ENCODE measurements at places on chromosomes 7 and 10.

GRCh38 chr10:6537770-6538169, 42.3 kb downstream of the PRKCQ start:
- no peak for DNase-seq

DNA sequence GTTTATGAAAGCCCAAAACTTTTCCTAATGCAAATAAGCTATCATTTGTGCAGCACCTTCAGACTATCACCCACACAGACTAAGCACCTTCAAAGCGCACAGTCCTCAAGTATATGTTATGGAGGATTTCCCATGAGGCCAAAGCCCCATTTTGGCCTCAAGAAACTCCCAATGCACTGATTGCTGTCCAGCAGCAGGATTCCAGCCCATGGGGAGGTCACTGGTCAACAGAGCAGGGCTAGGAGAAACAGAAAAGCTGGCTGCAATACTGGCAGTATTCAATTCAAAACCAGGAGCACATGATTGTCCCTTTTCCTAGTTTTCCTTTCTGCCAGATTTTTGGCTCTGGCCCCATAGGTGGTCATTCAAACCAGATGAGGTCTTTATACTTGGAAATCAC, 24.5 kb upstream of the KIAA1217 start:
- DNase-seq = no peak

DNA sequence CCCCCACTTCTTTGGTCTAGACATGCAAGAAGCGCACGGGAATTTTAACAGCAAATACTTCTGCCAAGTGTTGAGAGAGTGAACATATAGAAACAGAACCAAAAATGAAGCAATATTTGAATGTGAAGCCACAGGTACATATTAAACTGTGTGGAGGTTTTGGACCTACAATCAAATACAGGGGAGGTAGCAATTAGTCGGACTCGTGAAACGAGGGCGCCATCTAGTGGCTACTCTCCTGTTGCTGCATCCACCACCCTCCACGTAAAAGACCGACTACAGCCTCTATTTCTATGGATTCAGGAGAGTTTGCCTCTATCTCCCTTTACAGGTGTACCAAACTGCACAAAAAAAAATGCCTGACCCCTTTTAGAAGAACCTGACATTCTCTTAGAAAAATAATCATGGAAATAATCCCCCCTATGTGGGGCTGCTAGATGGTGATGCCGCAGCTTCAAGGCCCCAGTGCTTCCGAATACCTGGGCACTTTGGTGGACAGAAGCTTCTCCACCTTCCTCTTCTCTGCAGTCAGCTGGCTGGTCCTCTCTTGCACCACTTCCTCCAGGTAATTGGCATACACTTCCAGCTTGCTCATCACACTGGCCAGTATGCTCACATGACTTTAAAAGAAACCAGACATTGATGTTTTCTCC, 31.7 kb downstream of the TECTB start:
- DNase-seq = peak; percentile 67

DNA sequence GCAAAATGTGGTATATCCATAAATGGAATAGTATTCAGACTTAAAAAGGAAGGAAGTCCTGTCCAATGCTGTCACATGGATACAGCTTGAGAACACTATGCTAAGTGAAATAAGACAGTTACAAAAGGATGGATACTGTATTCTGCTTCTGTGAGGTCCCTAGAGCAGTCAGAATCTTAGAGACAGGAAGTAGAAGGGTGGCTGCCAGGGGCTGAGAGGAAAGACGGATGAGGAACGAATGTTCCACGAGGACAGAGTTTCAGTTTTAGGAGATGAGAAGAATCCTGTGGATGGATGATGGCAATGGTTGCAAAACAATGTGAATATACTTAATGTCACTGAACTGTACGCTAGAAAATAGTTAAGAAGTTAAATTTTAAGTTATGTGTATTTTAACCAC, 3.8 kb downstream of the PRKCQ start:
- DNase-seq = no peak

DNA sequence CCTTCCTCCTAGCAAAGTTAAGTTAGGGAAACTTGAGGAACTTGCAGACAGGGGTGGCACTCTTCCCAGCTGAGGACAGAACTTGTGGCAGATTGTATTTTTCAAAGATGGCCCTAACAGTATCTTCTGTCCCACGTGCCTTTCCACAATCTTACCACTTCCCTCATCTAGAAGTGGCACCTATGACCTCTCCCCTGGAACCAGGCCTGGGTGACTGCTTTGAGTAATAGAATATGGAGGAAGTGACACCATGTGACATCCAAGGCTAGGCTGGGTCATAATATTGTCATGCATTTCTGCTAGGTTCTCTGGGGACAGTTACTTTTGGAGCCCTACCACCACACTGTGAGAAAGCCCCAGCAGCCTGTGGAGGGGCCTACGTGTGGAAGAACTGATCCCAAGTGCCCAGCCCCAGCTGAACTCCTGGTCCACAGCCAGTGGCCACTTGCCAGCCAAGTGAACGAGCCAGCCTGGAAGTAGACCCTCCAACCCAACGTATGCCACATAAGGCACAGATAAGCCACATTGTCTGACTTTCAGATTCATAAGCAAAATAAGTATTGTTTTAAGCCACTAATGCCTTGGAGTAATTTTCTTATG, 193.7 kb downstream of the PTPN20 start:
- DNase-seq = no peak

- no peak for DNase-seq
These were observed 135.6 kb downstream of the ATE1 start for GRCh38 chr10:121792198-121792597.

GRCh38 chr10:8424555-8425211, 370.2 kb downstream of the GATA3 start:
- no peak for DNase-seq

GRCh38 chr7:94882891-94883290, 24.5 kb upstream of the PPP1R9A start:
- no peak for DNase-seq

GRCh38 chr10:15858861-15859281, 1.4 kb downstream of the MINDY3 start:
- no peak for DNase-seq

DNA sequence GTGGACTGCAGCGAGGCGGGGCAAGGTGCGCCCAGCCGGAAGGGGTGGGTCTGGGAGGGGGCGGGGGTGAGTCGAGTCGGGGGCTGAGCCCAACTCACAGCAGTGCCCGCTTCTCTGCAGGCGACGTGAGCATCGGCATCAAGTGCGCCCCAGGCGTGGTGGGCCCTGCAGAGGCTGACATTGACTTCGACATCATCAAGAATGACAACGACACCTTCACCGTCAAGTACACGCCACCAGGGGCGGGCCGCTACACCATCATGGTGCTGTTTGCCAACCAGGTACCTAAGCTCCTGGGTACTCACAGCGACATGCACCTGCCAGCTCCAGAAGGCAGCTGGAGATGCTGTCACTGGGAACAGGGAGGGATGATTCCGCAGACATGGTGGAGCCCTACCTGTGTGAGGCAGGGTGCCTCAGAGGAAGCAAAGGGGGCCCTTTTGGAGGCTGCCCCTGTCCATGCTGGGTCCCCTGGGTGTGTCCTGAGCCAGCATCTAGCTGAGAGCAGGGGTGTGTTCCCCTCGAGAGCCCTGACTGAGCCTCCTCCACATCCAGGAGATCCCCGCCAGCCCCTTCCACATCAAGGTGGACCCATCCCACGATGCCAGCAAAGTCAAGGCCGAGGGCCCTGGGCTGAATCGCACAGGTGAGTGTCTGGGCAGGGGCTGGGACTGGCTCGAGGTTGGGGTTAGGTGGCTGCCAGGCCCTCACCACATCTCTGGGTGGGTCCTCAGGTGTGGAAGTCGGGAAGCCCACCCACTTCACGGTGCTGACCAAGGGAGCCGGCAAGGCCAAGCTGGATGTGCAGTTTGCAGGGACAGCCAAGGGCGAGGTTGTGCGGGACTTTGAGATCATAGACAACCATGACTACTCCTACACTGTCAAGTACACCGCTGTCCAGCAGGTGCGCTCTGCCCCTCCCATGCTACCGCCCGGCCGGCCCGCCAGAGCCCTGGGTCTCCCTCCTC, 12.8 kb downstream of the FLNC start:
- DNase-seq = no peak

DNA sequence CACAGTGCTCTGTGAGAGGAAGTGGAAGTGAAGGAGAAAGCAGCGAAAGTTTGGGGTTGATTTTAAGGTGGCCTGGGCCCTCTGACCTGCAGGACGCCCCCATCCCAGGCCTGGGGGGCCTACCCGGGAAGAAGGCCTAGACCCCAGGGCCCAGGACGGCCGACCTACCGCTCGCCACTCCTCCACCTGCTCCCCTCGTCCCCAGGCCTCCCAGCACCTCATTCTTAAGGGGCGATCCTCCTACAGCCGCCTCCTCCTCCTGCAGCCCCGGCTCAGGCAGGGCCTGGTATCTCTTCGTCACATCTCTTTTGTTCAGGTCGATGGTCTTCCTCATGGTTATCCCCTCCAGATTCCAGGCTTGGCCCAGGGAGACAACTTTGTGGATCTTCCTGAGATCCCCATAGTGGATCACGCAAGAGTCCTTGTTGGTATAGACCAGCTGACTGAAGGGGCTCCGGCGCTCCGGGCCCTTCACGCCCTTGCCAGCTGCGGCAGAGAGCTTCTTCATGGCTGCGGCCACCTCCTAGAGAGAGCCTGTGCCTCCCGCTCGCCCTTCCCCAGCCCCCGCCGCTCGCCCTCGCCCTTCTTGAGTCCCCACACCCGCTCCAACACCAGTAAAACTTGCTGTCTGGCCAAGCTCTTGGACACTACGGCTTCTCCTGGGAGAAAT, 117.5 kb downstream of the OR13A1 start:
- DNase-seq = no peak

Measured in activated T-cell treated with anti-CD3 and anti-CD28 coated beads, Interleukin-2, amount 50 U/mL, for 1 hour (primary cell).